Frontal cortex (tissue), 4 donors: ENCODE measurements at places on chromosomes 16 and 17. TPM values are rescaled to one million over a fixed set of nuclear protein-coding genes. Genes with fewer than 3 reads are reported as not detected.
A peak's percentile ranks its signal among the peaks of the same experiment; 100 is the strongest.

DNA sequence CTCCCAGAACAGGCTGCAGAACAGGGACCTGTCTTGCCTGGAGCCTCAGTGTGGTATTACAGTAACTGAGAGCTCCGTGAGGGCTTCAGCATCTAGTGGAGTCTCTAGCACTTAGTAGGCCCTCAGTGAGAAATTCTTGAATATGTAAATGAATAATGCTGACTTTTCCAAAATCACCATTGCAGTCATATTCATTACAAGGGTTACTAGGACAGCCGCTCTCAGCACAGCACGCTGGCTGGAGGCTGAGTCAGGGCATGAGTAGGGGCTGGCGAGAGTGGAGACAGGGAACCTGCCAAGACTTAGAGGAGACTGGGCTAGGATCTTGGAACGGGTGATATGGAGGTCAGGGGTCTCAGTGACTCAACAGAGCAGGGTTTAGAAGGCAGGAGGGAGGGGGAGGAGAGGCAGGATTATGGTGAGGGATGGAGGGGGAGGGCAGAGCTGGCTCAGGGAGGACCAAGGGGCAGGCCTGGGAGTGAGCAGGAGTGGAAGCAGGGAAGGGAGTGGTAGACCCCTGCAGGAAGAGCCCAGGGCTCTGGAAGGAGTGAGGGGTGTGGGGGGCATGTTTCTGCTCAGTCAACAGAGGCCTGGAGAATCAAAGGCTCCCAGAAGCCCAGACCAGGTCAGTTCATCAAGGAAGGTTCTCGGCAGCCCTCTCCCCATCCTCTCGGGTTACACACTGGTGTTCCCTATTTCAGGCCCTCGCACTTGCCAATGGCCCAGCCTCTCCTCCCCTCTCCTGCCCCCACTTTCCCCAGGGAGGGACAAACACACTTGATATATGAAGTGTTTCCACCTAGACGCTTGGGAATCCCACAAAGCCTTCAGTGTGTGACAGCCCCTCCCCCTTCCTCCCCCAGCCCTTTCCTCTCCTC lies 42.3 kb downstream of the FZD2 start:
- no peak for DNase-seq

KRT20 gene
- not detected for total RNA-seq

DNA sequence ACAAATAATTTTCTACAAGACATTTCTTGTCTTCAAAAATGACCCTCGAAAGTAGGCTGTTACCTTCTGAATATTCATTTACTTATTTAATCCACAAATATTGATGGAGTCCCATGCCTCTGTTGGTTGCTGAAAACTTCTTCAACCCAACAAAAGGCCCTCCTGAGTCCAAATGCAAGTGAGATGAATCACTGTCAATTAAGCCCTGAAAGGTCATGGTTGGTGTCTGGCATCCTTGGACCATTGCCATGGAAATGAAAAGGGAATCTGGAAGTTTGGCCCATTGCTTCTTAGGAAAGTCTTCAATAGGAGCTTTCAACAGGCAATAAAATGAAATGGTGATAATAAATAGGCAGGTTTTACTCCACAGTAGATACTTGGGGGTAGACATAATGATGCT lies 364.7 kb upstream of the DYNLRB2 start:
- no peak for DNase-seq

DNA sequence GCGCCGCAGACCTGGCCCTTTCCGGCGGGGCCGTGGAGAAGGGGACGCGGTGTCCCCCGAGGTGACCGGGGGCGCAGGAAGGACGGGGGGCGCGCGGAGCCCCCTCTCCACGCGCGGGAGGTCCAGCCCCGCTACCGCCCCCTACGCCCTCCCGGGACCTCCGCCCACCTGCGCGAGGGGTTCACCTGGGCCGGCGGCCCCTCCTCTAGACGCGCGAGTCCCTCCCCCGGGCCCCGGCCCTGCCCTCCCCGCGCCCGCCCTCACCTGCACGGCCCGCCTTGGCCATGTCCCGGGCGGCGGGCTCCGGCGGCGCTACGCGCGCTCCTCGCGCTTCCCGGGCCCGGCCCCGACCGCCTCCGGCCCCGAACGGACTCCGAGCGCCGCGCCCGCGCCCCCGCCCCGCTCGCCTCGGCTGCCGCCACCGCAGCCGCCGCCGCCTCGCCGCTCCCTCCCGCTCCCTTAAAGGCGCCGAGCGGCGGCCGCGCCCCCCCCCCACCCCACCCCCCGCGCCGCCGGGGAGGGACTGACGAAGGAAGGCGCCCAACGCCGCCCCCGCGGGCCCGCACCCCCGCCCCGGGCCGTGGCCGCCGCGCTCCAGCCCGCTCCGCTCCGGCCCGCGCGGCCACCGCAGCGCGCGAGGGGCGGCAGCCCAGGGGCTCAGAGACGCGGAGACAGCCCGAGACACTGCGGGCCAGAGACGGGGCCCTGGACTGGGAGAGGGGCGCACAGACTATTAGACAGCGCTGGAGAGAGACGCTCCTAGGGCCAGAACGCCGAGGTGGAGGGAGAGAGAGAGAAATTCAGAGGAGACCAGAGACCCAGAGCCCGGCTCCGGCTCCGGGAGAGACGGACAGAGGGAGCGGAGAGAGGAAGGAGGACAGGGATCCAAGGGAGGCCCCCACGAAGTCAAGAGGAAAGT lies at the start of gene PITPNM3:
TSS of gene PITPNM3 (minus strand) at position 435 of the 919 bp plus-strand sequence. CDS start at position 286, 149 bp downstream.
- peak; percentile 62 for DNase-seq

DNA sequence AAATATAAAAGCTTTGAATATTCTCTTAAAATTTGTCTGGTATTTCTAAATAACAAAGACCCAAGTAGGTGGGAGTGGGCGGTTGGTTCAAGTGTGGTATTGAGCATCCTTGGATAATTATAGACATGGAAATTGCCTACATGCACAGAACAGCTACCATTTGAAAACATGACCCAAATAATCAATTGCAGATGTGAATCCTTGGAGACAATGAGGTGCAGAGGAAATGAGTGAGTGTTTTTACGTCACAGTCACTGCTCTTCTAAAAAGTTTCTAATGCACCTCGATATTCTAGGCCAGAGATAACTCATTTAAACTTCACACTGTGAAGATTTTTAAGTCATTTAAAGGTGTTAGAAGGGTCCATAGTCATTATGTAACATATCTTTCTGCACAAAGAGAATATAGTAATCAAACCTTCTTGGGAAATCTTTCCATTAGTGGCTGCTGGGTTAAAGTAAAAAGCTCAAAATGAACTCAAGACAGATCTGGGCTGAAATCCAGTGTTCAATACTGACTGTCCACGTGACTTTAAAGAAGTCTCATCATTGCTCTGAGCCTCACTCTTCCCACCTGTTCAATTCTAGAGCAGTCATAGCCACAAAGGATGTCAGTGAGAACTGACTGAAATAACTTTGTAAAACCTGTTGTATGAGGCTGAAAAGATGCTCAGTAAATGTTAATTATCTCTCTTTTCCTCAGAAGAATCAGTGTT lies 144.5 kb downstream of the CDH11 start:
- no peak for DNase-seq

DNA sequence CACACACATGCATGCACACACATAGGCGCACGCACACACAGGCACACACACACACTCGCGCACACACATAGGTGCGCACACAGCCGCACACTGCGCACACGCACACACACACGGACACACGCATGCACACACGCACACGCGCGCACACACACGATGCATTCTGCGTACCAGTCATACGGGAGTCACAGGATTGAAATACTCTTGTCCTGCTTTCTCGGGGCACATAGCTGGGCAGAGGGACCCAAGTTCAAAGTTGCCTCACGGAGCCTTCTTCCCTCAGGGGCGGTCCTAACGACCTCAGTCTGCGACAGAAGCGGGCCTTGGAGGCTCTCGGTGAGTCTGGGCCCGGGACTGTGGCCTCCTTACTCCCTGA lies 56.0 kb downstream of the MRM1 start:
- no peak for DNase-seq

DNA sequence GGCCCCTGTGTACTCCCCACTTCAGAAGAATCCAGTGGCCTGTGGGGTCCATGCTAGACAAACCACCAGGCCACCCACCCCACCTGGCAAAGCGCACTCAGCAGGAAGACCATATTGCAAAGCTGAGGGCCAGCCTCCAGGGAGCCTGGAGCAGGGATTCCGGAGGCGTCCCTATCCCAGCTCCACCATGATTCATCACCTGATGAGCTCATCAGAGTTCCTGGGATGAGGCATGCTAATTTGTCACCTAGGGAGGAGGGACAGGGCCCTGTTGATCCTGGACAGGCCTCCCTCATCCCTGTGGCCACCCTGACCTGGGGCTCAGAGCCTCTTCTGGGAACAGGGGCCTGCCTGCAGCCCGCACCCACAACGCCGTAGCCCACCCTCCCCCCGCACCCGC lies 131.6 kb upstream of the PLCG2 start:
- no peak for DNase-seq

KIAA0513 gene
- 55.8 TPM for total RNA-seq

DNA sequence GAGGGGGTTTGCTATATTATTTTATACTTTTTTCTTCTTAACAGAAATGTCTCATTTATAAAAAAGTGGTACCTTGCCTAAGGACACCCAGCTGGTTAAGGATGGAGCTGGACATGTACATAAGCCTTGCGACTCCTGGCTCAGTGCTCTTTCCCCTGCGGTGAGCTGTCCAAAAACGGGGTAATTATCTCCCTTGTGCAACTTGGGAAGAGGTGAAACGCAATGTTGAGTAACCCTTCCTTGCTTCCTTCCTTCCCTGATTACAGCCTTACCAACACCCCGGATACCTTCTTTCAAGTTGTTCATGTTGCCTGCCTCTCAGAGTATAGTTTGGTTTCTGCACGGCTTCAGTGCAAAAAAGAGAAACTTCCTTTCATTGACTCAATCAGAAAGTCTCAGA lies 94.1 kb upstream of the XYLT1 start:
- no peak for DNase-seq

DNA sequence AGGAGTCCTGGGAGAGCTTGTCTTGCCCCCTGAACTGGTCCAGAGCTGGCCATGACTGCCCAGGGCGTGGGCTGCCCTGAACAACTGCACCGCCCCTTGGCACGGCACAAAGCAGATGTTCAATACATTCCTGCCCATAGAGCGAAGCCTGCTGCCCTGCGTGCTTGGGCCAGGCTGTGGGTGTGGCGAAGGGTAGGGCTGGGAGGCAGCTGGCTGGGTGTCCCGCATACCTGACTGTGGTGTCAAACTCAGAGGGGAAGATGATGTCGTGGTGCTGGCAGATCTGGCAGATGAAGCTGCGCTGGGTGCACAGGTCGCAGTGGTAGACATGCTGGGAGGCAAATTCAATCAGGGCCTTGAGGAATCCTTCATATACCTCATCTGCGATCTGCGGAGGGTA lies 124.2 kb upstream of the SMURF2 start:
- DNase-seq, result no peak

DNA sequence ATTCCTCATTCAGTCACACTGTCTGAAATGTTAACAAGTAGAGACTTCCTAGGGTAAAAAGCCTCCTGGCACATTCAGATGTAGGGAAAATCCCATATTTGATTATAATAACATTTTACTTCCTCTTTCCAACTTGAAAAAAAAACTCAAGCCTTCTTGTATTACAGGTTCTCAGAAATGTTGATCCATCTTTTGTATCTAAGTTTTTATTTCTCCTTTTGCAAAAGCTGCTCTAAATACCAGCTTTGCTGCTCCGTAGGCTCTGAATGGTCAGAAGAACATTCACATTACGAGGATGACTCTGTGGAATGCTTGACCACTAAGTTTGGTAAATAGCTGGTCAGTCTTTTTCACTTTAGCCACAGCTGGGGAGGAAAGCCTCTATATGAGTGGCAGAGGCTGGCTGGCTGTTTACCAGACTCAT lies 13.2 kb upstream of the HEATR6 start:
- no peak for DNase-seq

GRCh38 chr17:13474073-13474800 lies 127.5 kb downstream of the HS3ST3A1 start:
- no peak for DNase-seq

- DNase-seq, result no peak
Observed at GRCh38 chr17:72754513-72754912, 338.0 kb downstream of the SLC39A11 start.

SALL1 gene
- 5.3 TPM for total RNA-seq

DNA sequence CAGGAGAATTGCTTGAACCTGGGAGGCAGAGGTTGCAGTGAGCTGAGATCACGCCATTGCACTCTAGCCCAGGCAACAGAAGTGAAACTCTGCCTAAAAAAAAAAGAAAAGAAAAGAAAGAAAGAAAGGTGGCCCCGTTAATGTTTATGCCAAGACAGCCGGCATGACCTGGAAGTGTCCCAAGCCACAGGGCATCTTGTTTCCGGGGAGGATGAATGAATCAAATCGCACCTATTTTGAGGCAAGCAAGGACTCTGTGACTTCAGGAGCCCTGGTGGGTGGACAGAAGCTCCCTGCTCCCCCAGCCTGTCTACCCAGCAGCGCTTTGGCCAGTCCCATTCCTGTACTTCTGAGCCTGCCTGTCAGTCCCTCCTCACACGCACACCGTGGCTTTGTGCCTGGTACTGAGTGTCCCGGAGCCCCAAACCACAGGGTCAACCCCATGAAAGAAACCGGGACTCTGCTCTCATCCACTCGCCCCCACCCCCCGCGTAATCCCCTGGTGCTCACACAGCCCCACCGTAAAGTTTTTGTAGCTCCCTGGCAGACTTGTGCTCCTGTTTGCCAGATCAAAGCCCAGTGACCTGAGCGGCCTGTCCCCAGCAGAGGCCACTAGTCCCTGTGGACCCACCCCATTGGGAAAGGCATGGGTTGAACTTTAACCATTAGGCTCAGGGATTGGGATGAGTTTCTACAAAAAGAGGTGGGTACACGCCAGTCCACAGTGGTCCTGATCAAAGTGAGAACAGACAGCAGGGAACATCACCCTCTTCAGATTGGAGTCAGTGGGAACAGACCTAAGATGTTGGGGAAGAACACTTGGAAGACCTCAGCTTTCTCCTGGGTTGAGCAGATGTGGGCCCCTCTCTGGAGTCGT lies 19.3 kb downstream of the CD2BP2 start:
- no peak for DNase-seq

KLHL10 gene
- under 0.01 TPM for total RNA-seq

GRCh38 chr17:58380207-58381123 lies 28.5 kb upstream of the SUPT4H1 start:
- no peak for DNase-seq

CRISPLD2 gene
- 3.3 TPM for total RNA-seq
